Muscle of arm (tissue), 14 donors: ENCODE measurements at places on chromosomes 2 and 18.

DNA sequence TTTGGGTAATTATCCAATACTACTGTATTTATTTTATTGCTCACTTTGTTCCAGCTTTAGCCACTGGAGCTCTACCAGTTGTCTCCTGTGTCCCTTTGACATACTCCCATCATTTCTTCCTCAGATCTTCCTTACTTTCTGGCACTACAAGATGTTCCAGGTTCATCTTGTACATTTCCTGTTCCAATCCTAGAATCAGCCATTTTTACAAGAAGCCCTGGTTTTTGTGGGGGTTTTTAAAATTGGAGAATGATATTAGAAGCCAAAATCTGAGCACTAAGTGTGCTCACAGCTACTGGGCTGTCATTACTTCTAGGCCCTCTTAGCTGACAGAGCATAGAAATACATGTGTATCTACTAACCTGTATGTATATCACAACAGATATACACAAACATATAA is 164.3 kb downstream of the ZFP36L2 start:
- DNase-seq = no peak

DNA sequence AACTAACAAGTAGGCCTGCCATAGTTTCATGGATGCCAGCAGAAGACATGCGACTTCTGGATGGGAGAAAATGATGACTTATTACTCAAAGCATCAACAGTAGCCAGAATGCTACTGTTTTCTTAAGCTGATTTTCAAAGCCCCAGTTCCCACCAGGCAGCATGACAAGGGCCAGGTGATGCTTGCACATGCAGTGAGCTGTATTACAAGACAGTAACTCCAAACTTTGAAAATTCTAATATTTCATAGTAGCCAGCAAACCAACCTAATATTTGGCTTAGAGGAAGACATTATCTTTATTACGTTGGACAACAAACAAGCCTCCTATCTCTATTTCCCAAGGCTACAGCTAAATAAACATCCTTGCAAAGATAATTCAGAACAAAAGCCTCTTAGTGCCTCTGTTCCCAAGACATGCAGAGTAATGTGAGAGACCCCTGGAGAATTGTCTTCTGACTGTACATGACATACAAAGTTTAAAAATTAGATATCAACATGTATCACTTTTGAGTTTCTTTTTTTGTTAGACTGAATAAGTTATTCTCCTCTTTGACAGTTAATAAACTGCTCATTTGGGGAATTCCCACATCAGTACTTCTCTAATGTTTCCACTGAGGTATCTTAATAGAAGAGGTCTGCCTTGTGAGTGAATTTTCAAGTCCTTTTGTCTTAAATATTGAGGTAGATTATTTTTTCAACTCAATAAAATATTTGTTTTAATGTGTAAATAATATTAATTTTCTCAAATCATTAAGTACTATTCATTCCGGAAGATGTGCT is 367.6 kb upstream of the CWC22 start:
- DNase-seq = no peak

DNA sequence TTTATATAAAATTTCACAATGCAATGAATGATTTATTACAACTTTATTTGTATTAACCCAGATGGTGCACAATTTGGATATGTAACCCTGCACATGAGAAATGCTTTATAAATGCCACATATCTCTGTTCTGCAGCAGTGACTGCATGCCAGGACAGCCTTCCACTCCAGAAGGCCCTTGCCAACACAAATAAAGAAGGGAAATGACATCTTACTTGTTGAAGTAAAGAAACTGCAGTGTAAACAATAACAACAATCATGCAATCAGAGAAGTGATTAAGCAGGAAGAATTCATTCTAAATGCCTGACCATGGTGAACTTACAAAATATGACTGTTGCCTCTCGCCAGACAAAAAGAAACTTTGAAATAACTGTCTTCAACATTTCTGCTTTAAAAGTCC is 129.9 kb upstream of the CHST9 start:
- no peak for DNase-seq

DNA sequence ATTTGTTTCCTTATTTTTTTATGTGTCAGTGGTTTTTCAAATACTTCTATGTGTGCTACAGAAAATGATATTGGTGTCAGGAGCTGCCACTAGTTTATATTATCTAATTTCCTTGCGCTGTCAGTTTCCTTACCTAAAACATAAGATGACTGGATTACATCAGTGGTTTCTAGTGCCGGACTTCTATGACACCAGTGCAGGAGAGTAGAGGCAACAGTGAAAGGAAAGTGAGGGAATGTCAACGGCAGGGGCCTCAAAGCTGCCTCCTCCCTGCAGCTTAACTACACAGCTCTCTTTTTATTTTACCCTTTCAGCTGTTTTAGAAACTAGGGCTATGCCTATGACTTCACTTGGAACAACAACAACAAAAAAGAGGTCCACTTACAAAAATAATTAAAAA is 6.5 kb downstream of the ERBB4 start:
- DNase-seq = no peak

- DNase-seq = peak; percentile 9
Measured at GRCh38 chr2:96679848-96680247, 37.3 kb downstream of the FER1L5 start.

DNA sequence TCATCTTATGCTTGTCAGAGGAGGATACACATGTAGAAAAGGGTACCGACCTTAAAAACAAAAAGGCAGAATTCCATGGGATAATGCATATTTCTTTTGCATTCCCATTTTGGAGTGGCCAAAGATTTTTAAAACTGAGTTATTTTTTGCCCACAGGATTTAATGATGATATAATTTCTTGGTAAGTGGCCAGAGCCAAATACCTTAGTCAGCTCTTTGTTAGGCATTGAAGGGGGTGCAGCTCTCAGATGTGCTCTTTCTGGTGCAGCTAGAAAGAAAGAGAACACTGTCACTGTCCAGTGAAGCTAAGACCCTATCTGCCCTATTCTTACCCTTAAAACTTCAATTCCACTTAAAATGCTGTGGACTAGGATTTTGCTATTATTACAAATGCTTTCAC is 10.8 kb downstream of the COQ10B start:
- no peak for DNase-seq

DNA sequence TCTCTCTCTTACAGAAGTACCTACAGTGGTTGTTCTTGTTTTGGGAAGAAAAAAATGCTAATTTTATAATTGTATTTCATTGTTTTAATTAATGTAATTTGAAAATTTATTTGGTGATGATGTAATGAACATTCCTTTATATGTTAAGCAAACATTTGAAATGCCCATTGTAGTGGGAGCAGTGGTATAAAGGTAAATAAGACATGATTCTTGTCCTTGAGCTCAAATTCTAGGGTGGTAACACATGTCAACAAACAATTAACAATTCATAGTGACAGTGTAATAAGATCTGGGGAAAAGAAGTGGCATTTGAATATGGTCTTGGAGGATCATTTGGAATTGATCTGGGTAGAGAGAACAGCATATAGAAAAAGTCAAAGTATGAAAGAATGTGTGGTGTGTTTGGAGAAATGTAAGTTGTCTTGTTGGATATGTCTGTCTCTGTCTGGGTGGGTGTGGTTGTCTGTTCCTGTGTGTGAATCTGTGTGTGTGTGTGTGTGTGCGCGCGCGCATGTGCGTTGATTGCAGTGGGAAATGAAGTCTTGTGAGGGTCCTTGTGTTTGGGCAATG is 5.8 kb downstream of the PTPN4 start:
- no peak for DNase-seq

DNA sequence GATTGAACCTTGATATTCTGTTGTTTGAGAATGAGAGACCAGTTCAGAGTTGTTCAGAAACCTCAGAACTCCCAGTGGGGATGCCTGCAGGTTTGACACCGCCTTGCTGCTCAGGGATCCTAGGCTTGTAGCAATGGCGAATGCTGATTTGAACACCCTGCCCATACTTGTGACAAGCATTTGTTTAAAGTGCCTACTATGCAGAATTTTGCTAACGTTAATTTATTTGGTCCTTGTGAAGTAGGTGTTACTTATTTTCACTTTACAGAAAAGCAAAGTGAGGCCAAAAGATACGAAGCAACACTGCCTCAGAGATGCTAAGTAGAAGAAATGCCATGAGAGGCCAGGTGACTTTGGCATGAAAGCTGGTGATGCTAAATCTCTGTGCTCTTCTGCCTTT is 32.3 kb downstream of the STON1 start:
- no peak for DNase-seq

DNA sequence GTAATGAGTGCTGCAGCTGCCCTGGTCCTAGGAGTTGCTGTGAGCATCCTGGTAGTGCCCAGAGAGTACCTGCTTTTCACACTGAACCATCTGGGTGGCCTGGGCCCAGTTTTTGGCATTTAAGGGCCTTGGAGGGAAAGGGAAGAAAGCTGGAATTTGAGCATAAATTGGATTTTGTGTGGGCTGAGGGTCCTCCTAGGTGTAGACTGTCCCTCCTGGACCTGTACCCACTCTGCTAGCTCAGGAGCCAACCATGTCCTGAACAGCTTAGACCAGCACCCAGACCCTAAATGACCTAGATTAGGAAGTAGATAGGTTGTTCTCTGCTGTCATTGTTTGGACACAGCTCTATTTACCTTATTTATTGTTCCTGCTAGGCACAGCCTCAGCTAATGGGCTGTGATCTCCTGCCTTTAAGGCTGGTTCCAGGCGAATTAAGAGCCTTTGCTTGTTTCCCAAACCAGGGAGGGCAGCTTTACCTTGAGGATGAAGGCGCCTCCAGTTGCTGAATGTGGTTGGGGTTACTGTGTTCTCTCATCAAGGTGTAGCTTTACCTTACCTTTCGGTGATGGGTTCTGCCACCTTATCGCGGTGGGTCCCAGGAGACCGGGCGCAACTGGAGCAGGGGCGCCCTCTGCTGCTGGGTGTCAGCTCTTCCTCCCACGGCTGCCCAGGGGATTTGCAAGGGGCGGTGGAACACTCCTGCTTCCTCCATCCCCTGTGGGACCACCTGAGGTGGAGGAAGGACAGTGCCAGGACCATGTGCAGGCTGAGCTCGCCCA is 34.4 kb downstream of the ITGA6 start:
- no peak for DNase-seq

DNA sequence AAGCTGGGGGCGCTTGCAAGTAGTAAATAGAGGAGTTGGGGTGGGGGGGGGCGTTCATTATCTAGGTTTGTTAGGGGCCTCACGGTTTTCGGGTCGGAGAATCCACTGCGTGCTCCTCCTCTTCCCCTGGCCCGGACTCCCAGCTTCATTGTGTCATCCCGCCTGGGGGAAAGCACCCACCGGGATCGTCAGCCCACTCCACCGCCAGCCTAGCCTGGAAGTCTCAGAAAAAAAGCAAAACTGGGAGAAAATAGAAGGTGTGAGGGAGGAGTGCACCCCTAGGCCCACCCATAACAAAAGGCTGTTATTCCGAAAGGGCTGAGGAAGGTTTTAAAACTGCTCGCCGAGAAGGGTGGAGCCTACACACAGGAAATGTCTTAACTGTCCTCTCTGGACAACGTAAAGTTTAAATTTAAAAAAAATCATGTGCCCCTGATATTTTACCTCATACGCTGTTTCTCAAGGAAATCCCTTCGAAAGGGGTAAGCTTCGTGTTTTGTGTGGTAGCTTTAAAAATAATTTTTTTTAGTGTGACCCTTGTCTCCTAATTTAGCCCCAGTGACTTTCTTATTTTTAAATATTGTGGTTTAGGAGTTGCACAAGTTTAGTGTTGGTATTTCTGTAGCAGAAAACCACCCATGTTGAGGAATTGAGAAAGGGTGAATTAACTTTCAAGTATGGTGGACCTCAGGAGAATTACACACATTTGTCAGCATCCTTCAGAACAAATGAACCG is 104.2 kb downstream of the SPTBN1 start:
- DNase-seq = no peak

DNA sequence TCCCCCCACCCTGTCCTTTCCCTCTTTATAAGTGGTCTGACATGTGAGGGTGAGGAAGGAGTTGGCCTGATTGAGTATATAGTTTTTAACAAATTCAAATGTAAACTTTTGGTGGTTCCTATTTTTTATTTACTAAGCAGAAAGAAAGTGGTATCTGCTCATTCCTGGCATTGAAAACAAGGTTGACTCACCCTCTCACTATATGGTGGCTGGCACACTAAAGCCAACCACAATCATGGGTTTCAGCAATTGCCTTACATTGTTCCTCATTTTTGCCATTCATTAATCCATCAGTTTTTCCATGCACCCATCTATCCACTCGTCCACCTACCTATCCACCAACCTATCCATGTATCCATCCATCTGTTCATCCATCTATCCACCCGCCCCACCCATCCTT is 75.4 kb upstream of the IGFBP5 start:
- no peak for DNase-seq

DNA sequence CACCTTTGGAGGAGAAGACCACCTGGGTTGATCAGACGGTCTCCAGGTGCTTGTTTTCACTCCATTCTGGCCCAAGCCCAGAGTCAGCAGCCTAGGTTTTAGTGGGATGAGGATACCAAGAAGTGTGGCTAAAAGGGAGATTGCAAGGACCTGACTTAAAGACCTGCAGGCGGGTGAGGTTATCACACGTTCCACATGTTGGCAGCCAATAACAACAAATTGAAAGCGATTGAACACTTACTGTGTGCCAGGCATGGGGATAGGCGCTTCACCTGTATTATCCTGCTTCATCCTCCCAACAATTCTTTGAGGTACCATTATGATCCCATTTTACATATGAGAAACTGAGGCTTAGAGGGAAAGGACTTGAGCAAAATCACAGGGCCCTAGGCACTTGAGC is 5.0 kb downstream of the ARL4C start:
- DNase-seq = no peak

GRCh38 chr2:39434233-39434897 is 2.7 kb downstream of the MAP4K3 start:
- DNase-seq = no peak

DNA sequence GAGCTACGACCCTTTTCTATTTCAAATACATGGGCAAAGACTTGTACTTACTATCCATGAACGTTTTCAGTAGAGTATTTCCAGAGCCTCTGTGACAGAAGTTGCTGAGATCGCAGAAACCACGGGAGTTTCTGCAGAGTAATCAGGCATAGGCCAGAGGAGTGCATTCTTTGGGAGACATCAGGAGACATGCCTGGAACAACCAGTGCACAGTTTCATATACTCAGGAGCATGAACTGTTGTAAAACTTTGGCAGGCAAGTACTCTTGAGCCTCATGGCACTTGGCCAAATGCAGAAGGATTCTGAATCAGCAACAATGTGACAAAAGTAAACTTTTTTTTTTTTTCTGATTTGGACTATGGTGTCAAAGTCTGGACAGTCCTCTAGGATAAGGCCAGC is 307.1 kb downstream of the GRB14 start:
- DNase-seq = peak; percentile 11

DNA sequence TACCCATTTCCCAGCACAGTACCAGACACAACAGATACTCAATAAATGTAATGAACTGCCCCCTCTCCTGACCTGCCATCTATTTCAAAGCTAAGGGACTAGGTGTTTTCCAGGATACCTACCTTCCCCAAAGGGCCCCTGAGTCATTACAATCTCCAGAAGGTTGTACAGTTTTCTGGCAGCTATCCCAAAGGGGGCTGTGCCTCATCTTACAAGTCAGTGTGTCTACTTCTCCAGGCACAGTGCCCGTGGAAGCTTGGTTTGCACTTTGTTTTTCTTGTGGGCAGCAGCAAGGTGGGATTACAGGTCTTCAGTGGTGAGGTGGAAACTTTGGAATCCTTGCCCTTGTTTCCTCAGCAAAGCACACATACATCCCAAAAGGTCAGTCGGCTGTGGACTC is 62.8 kb upstream of the CYP26B1 start:
- no peak for DNase-seq
